ENCODE measurements at places on chromosomes 3 and 15.

GRCh38 chr3:27827041-27827440 is 104.9 kb upstream of the EOMES start:
- DNase-seq, result no peak

GRCh38 chr15:82871832-82872484 is 62.5 kb downstream of the WHAMM start:
- DNase-seq, result no peak

DNA sequence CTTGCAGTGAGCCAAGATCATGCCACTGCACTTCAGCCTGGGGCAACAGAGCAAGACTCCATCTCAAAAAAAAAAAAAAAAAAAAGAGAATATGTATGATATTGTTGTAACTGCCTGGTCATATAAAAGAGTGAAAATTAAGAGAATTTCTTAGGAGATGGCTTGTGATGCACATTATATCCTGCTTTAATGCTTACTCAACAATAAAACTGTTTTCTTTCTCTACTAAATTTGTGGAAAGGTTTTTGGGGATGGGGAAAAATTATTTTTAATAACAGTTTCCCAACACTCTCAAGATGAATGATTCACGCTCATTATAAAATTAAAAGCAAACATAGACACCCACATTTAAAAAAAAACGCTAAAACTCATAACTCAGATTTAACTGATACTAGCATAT is 1163.0 kb downstream of the SI start:
- DNase-seq, result no peak

- DNase-seq, result no peak
Measured at GRCh38 chr3:172085557-172085895, 46.1 kb downstream of the FNDC3B start.

DNA sequence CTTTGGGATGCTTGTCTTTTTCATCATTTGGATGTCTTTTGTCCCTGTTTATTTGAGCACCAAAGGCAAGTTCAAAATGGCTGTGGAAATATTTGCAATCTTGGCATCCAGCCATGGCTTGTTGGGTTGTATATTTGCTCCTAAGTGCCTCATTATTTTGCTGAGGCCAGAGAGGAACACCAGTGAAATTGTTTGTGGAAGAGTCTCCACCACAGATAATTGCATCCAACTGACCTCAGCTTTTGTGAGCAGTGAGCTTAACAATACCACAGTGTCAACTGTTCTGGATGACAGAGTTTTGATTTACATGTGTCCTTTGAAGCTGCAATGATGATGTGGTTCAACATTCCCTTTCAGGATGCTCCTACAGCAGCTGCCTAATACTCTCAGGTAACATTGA is 83.0 kb upstream of the KCNAB1 start:
- peak; percentile 74 for DNase-seq

GRCh38 chr3:133669949-133670524 is 8.3 kb upstream of the TOPBP1 start:
- no peak for DNase-seq

DNA sequence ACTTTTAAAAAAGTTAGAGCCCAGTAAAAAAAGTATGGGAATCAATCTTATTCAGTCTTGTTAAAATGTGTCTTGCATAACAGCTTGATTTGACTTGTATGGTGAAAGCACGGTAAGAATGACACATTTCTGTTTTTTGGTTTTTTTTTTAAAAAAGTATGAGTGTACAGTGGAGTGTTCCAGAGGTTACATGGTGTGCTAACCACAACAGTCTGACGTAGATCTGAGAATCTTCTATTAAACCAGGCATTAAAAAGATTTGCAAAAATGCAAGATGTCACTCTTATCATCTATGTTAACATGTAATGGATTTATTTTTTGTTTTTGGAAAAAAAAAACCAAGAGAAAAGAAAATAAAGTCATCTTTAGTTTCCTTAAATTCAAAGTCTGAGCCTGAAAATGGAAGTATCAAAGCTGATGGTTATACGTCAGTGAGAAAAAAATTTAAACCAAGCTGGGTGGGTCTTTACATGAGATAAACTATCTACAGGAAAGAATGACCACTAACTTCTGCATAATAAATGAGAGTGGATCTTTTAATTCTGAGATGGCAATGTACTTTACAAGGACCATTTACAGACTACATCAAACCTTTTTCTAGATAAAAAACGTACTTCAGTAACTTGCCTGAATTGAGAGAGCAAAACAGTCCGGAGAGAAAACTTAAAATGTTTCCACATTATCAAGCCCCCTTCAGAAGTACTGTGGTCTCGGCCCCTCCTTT is 1.6 kb downstream of the GABPB1 start:
- DNase-seq, result no peak

- DNase-seq, result no peak
Measured at GRCh38 chr3:38003371-38003816, 12.8 kb downstream of the VILL start.

DNA sequence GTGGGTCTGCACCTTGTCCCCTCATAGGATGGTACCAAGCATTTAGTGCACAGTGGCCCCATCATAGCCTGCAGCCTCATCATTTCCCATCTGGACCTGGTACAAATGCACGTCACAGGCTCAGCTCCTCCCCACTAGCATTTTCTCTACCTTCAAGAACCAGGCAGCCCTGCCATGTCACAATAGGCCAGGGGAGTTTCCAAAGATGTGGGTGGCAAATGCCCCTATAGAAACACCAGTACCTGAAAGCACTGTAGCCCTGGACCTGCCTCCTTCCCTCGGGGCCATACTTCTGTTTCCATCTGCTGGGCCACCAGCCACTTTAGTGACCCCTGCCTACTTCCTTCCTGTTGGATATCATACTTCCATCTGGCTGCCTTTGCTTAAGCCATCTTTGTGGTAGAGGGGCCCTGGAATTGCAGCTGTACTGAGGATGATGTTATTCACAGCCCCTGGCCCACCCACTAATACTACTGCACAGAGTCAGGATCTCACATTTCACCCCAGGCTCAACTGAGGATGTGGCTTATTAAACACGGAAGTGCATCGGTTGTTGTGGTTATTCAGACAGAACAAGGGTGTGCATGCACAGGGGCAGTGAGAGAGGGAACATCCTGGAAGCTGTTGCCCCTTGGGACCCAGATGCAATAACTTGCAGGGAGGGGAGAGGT is 3.8 kb downstream of the TCTA start:
- no peak for DNase-seq

- DNase-seq, result no peak
Measured at GRCh38 chr15:33022629-33023028, 171.9 kb downstream of the FMN1 start.

DNA sequence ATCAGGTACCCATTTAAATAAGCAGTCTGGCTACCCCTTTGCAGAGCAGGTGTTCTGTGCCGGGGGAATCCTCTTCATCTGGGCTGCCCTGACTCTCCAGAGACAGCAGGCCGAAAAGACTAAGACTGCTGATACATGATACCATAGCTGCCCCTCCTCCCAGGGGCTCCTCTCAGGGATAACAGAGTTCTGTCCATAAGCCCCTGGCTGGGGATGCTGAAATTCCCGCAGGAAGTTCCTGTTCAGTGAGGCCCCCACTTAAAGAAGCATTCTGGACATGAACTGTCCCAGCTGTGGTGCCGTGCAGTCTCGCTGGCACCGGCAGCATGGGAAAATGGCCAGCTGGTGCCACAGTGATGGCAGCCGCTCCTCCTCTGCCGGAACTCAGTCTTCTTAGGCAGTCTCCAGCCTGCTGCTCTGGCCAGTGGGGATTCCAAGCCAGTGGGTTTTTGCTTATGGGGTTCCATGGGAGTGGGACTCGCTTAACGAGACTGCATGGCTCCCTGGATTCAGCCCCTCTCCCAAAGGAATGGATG is 1026.2 kb downstream of the NAALADL2 start:
- DNase-seq, result no peak

DNA sequence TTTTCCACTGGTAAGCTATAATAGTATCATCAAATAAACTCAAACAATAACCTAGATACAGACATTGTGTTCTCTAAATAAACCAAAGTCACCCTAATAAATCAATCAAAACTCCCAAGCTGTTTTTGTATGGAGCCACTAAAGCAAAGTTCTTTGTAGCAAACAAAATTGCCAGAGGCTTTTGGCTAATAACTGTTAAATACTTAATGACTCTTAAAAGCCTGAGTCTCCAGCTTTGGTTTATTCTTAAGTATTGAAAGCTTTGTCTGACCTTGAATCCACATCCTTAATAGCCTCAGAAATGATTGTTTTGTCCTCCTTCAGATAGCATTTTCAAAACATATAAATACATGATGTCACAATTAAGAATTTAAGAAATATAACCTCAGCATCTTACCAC is 725.3 kb downstream of the SI start:
- no peak for DNase-seq

DNA sequence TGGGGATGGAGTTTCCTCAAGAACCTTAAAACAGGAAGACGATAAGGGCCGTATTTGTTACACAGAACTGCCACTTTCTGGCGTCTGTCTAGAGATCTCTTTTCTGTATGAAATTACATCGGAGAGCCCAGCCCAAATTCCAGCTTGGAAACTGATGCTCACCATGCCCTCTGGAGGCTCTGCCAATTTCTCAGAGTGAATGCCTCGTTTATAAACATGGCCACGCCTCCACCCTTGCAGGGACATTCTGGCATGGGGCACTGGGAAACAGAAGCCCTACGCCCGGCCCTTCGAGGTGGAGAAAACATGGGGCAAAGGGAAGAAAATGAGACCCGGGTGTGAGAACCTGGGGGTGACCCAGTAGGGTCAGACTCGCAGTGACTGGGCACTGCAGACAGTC is 53.4 kb upstream of the SEC13 start:
- no peak for DNase-seq

GRCh38 chr15:80697075-80697685 is 2.1 kb downstream of the ABHD17C start:
- DNase-seq, result no peak

- no peak for DNase-seq
Measured at GRCh38 chr3:134485075-134485717, 589 bp downstream of the ANAPC13 start.

DNA sequence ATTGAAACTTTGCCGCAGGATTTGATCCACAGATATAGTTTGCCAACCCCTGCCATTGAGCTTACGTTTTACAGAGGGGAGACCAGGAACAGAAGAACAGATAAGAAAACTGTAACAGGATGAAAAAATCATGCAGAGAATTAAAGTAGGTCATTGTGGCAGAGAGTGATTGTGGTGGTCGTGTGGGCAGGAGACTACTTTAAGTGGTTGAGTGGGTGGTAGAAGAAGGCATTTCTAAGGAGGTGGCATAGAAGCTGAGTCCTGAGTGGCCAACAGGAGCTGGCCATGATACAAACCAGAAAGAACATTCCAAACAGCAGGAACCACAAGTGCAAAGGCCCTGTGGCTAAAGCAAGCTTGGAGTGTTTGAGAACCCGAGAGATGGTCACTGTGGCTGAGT is 34.5 kb downstream of the COLQ start:
- DNase-seq, result no peak

- DNase-seq, result no peak
Measured at GRCh38 chr3:17433876-17434275, 308.6 kb downstream of the TBC1D5 start.

GRCh38 chr3:37779289-37780152 is 82.2 kb upstream of the CTDSPL start:
- peak; percentile 16 for DNase-seq

GRCh38 chr3:194935061-194935460 is 249.4 kb downstream of the FAM43A start:
- no peak for DNase-seq

DNA sequence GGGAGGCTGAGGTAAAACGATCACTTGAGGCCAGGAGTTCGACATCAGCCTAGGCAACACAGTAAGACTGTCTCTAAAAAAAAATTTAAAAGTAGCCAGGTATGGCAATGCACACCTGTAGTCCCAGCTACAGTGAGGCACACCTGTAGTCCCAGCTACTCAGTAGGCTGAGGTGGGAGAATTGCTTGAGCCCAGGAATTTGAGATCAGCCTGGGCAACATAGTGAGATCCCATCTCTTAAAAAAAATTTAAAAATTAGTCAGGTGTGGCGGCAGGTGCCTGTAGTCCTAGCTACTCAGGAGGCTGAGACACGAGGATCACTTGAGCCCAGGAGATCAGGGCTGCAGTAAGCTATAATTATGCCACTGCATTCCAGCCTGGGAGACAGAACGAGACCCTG is 6.8 kb downstream of the MESD start:
- no peak for DNase-seq

- DNase-seq, result no peak
Measured at GRCh38 chr3:58580826-58581327, 3.7 kb upstream of the FAM107A start.

GRCh38 chr3:128784232-128784631 is 58.2 kb downstream of the RAB7A start:
- no peak for DNase-seq

DNA sequence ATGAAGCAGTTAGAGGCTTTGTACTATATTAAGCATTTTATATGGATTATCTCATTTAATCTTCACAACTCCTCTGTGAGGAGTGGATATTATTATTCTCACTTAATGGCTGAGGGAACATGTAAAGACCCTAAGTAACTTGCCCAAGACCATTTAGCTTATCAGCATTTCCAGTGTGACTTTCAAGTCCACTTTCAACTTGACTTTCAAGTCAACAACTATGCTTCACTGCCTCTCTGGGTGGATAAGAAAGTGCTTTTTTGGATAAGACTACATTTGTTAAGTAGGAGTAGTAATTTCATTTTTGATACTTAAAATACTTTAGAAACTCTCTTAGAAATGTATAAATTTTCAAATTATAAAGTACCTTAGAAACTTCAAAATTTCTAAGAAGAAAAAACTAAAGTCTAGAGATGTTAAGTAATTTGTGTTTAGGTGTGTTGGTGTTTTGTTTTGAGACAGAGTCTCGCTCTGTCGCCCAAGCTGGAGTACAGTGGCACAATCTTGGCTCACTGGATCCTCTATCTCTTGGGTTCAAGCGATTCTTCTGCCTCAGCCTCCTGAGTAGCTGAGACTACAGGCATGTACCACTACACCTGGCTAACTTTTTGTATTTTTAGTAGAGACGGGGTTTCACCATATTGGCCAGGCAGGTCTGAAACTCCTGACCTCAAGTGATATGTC is 71.8 kb downstream of the MINDY2 start:
- DNase-seq, result no peak

DNA sequence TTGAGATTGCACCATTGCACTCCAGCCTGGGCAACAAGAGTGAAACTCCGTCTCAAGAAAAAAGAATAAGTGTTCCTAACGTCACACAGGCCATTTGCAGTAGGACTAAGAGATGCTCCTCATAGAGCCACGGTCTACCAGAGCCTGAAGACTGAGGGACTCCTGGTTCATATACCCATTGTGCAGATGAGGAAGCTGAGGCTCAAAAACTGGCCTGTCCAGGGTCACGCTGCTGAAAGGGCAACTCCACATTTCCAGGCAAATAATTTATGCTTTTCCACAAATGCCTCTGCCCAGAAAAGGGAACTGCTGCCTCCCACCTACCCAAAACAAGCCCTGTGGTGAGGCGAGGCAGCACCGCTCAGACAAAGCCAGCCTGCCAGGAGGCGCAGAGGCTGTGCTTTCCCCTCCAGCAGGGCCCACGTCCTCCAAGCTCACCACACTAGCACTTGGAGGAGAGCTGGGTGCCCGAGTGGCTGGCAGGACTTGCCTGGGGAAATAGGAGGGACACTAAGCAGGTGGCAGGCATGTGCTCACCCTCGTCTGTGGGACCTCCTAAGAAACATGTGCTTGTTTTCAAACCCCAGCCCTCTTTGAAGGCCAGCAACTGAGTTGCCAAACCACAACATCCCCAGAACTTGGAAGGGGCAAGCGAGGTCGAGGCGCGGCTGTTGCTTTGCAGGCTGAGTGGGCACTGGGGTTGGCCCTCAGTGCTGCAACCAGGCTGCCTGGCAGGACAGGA is 195.6 kb downstream of the XXYLT1 start:
- no peak for DNase-seq
